M059J (cell line): ENCODE measurements at places on chromosomes 3 and 15. TPM values are rescaled to one million over a fixed set of nuclear protein-coding genes. Genes with fewer than 3 reads are reported as not detected.

GRCh38 chr15:76930831-76931396 is 635 bp upstream of the RCN2 start:
- DNase-seq, result peak; percentile 1

Gene GRAMD1C
- total RNA-seq, result 2.2 and 3.6 TPM in 2 replicates

- no peak for DNase-seq
Measured at GRCh38 chr3:79869461-79870312, 101.9 kb upstream of the ROBO1 start.

Gene TIMP4
- total RNA-seq, result 5.1 and 8.9 TPM in 2 replicates

- no peak for DNase-seq
Measured at GRCh38 chr15:79381593-79381992, 50.5 kb upstream of the MINAR1 start.

Gene TMEM212
- total RNA-seq, result not detected in 2 replicates

Gene NCKIPSD
- total RNA-seq, result 34.2 and 35.4 TPM in 2 replicates

DNA sequence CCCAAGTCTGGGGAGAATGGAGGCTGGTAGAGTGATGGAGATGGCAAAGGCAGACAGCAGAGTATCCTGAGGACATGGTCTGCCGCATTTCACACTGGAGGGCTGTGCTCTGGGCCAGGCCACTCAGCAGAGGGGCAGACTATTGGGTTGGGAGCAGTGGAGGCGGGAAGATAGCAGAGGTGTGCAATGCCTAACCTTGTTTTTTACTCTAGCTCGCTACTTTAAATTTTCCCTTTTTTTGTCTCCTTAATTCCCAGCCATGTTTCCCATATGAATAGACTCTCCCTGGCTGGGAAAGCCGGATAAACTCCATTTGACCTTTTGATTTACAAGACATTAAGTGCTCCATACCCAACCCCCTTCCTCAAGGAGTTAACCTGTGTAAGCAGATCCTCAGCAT is 33.5 kb upstream of the ST6GAL1 start:
- no peak for DNase-seq

Gene WDR76
- 38.7 and 75.3 TPM in 2 replicates for total RNA-seq

DNA sequence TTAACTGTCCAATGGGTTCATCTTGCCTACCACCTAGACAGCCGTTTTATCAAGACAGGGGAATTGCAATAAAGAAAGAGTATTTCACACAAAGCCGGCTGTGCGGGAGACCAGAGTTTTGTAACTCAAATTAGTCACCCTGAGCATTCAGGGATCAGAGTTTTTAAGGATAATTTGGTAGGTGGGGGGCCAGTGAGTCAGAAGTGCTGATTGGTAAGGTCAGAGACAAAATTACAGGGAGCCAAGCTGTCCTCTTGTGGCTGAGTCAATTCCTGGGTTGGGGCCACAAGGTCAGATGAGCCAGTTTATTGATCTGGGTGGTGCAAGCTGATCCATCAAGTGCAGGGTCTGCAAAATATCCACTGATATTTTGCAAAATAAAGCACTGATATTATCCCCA is 29.9 kb upstream of the GPD1L start:
- peak; percentile 69 for DNase-seq

DNA sequence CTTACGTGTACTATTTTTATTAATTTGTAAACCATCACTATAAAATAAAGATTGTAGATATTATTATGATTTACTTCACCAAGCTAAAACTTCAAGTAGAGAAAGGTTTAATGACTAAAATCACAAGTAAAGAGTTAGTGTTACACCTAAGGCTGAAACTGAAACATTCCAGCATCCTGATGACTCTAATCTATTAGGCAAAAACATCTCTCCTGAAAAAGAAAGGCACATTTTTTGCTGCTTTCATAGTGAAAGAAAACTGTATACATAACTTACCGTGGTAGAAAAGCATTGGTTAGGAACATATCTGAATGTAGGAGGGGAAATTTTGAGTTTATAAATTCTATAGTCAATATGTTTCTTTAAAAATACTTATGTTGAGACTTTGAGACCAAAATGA is 35.4 kb downstream of the CCDC191 start:
- DNase-seq, result no peak

Gene P2RY14
- not detected in 2 replicates for total RNA-seq

DNA sequence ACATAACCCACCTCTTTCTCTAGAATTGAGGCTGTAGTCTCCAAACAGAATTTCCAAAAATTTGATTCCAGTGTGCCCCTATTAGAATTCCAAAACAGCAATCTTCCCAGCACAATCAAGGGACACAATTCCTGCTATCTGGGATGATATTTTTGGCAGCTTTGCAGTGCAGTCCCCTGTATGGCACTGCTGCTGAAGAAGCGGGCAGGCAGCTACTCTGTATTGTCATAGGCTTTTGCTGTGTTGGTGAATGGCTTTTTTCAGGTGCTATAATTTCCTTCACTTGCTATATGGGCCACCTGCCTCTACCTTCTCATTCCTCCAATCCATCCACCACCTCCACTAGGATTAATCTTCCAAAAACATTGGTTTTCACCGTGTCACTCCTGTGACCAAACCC is 145.5 kb downstream of the VGLL4 start:
- DNase-seq, result no peak

Gene ITPKA
- total RNA-seq, result 3.7 and 6.1 TPM in 2 replicates

DNA sequence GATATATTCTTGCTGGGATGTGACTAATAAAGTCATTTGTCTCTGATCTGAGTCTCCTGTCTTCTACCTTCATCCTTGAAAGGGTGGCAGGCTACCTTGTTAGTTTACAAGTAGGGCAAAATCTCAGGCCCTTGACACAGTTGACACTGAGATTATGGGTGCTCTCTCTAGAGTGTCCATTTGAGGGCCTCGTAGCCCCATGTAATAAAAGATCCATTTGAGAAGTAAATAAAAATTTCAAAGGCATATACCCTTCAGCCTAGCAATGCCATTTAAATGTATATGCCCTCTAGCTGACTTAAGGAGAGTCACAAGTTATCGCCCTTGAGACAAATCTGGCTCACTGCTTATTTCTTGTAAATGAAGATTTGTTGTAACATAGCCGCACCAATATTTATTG is 98.6 kb downstream of the TCF12 start:
- no peak for DNase-seq

GRCh38 chr3:177197727-177198460 is 612 bp upstream of the TBL1XR1 start:
- peak; percentile 25 for DNase-seq

DNA sequence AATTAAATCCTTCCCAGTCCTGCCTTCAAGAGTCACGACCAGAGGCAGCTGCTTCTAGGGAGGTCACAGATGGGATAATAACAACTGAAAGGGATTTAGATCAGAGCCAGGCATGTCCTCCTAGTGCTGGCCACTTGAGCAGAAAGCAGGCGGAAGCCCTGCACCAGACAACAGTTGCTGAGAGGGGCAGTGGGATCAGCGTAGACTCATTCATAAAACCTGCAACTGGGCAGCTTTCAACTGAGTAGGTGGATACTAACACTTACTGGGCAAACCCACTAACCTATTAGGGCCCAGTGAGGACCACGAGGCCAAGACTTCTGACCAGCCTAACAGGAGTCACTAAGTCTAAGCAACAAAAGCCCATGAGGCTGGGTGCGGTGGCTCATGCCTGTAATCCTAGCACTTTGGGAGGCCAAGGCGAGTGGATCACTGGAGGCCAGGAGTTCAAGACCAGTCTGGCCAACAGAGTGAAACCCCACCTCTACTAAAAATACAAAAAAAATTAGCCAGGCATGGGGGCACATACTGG is 67.0 kb downstream of the DAPK2 start:
- DNase-seq, result no peak

- DNase-seq, result no peak
Measured at GRCh38 chr3:13716540-13717221, 163.2 kb downstream of the WNT7A start.

Gene SCAMP5
- 1.3 and 3.4 TPM in 2 replicates for total RNA-seq

DNA sequence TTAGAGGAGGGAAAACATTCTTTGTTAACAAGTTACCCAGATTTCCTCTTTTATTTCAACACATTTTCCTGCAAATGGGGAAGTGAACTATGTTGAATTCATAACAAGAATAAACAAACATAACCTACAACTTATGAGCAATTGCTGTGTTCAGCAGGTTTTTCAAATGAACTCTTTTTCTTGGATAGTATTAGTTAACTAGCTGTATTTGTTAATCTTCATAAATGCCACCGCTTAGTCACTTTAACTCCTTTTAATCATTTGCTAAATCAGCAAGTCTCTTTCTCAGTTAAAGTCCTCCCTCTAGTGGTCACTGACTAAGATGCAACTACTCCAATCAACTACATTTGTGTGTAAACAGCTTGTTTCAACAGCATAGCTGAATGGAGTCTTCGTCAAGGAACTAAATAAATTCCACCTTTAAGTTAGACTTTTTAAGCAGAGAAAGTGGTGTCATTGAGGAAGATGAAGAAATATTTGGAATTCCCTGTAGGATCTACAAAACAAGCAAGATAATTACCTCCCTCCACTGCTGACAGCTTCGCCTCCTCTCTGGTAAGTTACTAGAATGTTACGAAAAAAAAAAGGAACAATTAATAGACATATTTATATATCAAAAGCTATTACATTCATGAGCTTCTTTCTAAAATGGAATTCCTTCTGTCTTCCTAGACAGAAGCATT is 1122.0 kb downstream of the ROBO1 start:
- DNase-seq, result peak; percentile 59
